ENCODE measurements at places on chromosomes 6 and 20. TPM values are rescaled to one million over a fixed set of nuclear protein-coding genes. Genes with fewer than 3 reads are reported as not detected.

The KCTD20 gene
- total RNA-seq: 48.4 TPM

The C6orf163 gene
- 1.5 TPM for total RNA-seq

The PEX3 gene
- 29.3 TPM for total RNA-seq

The RAB5IF gene
- 127 TPM for total RNA-seq

The PKHD1 gene
- not detected for total RNA-seq

The ABRACL gene
- 192 TPM for total RNA-seq

The BMP7 gene
- not detected for total RNA-seq

The DDX43 gene
- 0.39 TPM for total RNA-seq

The COL10A1 gene
- not detected for total RNA-seq

The ARMH2 gene
- total RNA-seq: not detected

The SMLR1 gene
- total RNA-seq: not detected

The LHFPL5 gene
- not detected for total RNA-seq

The MCM8 gene
- 35.2 TPM for total RNA-seq

The CLDN20 gene
- total RNA-seq: not detected

The STX11 gene
- total RNA-seq: 39.0 TPM

The HDAC2 gene
- total RNA-seq: 115 TPM

The C20orf141 gene
- not detected for total RNA-seq

The MTHFD1L gene
- total RNA-seq: 138 TPM

The ERGIC3 gene
- total RNA-seq: 105 TPM

The SALL4 gene
- total RNA-seq: 0.43 TPM

The BMP6 gene
- not detected for total RNA-seq

The MOXD1 gene
- not detected for total RNA-seq

The UNC5CL gene
- 1.3 TPM for total RNA-seq

The CST5 gene
- not detected for total RNA-seq

The CTCFL gene
- not detected for total RNA-seq

The STMND1 gene
- not detected for total RNA-seq

The TFAP2C gene
- total RNA-seq: not detected

The PTCRA gene
- total RNA-seq: not detected

The GSTA4 gene
- 8.5 TPM for total RNA-seq

The IRF4 gene
- 432 TPM for total RNA-seq

The ADGRF5 gene
- total RNA-seq: not detected
